WTC11 (cell line): ENCODE measurements at places on chromosomes 7 and 10.

- DNase-seq = no peak
Measured at GRCh38 chr7:24192691-24193090, 91.3 kb upstream of the NPY start.

GRCh38 chr10:78401624-78402367 is 368.1 kb downstream of the RPS24 start:
- DNase-seq = peak; percentile 27

DNA sequence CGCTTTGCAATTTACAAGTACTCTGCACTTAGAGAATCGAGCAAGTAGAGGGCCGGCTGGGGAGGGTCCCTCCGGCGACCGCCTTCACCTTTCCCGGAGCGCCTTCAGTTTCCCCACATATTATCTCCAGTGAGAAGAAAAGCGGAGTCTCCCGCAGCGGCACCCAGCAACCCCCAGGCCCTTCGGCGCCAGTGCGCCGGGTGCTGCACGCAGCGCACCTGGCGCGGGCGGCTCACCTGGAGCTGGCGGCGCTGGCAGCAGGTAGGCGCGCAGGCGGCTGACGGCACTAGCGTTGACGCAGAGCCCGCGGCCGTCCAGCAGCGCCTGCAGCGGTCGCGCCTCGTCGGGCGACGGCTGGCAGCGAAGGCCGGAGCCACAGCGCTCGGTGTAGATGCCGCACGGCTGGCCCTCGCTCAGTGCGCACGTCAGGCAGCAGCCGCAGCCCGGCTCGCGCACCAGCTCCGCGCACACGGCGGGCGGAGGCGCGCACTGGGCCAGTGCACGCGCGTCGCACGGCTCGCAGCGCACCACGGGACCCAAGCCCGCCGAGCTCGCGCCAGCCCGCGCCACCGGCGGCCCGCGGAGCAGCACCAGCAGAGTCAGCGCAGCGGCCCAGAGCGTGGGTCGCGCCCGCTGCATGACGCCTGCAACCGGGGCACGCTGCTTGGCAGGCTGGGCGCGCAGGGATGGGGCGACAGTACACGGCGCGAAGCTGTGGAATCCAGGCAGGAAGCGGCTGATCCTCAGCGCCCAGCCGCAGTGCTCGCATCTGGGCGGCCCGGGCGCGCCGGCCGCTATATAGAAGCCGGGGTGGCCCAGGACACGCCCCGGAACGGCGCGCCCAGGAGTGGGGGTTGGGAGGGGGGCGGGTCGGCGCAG is at the start of gene IGFBP3:
TSS of gene IGFBP3 (minus strand) at position 771 of the 879 bp plus-strand sequence. CDS start at position 639, 132 bp downstream.
- DNase-seq = peak; percentile 73

DNA sequence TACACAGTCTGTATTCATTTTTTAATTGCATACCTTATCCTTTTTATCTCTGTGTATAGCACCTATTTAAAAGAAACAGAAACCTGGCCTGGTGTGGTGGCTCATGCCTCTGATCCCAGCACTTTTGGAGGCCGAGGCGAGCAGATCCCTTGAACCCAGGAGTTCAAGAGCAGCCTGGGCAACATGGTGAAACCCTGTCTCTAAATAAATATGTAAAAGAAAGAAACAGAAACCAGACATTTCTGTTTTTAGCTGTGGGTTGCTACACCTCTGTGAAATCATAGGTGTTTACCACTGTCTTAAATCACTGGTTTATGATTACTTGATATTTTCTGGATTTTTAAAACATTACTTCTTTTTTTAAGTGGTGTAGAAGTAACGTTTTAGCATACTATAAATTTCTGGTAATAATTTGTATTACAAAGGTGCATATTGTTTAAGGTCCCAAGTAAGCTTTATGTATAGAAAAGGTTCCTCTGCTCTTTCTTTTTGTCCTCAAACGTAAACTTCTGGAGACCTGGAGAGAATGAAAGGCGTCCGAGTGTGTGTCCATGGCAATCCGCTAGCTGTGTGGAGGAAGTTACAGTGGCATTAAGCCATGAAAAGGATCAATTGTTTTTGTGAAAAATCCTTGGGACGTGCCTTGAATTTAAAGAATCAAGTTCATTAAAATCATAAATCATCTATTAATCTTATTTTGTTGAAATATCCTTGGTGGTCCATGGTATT is 41.1 kb downstream of the PTPRZ1 start:
- DNase-seq = no peak

- DNase-seq = peak; percentile 7
Measured at GRCh38 chr7:1608318-1608717, 38.5 kb upstream of the PSMG3 start.

DNA sequence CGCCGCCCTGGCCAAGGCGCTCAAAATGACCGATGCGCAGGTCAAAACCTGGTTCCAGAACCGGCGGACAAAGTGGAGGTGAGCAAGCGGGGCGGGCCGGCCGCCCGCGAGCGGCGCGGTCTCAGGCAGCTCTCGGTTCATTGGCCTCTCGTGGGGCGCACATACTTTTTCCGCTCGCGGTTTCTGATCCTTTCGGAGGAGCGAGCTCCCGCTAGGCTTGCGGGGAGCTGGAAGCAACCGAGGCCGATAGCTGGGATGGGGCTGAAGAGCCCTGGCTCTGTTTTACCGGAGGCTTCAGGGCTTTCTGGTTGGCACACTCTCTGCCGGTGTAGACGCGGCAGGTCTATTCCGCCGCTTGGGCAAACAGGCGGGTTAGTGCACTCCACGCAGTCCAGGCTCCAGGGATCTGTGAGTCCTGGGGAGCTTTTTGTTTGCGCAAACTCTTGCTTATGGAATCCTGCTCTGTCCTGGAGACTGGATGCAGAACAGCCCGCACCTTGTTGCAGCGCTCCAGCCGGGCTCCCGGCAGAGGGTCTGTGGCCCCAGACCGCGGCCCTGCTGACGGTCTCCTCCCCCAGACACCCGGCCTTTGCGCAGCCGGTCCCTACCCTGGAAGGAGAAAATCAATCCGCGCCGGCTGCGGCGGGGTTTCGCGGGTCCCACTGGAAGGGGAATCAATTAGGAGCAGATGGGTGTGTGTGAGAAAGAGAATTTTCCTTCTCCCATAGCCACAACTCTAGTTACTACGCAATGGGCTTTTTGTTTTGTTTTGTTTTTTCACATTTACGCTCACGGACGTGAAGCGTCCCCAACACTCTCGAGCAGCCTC is 3.4 kb downstream of the TLX1 start:
- no peak for DNase-seq

GRCh38 chr10:18359812-18360211 is 219.6 kb downstream of the CACNB2 start:
- no peak for DNase-seq

- DNase-seq = no peak
Measured at GRCh38 chr7:80781561-80781979, 137.3 kb downstream of the SEMA3C start.

DNA sequence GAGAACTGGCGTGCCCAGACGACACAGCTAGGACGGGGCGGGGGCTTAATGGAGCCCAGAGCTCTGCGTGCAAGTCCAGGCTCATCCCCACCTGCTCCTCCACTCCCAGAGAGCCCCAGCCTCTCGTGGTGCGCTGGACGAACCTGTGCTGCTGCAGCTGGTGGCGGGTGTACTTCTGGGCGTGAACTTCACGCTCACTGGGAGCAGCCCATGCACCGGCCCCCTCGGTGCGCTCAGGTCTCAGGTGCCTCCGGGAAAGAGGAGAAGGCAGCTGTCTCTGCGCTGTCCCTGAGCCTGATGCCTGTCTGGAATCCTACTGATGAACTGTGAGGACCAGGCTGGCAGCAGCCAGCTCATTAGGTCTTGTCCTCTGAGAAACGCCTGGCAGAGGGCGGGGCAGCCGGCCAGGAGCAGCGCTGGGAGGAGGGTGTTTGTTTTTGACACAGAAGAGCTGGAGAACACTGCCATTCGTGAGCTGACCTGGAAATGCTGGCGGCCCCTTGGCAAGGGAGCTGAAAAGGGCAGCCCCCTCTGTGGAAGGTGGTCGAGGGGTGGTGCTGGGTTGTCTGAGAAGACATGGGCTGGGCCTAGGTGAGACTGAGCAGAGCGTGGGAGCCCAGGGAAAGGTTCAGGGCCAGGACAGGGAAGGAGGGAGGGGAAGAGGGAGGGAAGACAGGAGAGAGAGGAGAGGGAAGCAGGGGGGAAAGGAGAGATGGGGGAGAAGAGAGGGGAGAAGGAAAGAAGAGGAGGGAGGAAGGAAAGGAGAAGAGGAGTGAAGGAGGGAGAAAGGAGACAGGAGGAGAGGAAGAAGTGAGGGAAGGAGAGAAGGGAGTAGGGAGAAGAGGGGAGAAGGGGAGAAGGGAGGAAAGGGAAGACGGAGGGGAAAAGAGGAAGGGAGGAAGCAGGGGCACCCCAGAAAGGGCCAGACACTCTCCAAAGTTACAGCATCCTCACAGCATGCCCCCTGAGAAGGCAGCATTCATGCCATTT is 53.5 kb upstream of the TNS3 start:
- peak; percentile 40 for DNase-seq

DNA sequence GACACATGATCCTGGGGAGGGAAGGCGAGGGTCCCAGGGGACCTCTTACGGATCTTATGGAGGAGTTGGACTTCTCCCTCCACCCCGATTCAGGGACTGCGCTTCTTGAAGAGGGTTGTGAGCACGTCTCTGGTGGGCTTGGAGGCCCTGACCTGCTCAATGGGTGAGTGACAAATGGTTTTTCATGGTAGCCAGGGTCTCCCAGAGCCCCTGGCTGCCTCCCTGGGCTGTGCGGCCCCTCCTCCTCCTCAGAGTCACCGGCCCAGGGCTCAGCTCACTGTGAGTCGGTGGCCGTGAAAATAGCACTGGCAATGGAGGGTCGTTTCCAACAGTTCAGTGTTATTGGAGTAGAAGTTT is 26.6 kb downstream of the INPP5A start:
- no peak for DNase-seq

- no peak for DNase-seq
Measured at GRCh38 chr7:115662120-115662519, 368.4 kb downstream of the TFEC start.

GRCh38 chr7:86407291-86407690 is 236.4 kb upstream of the GRM3 start:
- no peak for DNase-seq

DNA sequence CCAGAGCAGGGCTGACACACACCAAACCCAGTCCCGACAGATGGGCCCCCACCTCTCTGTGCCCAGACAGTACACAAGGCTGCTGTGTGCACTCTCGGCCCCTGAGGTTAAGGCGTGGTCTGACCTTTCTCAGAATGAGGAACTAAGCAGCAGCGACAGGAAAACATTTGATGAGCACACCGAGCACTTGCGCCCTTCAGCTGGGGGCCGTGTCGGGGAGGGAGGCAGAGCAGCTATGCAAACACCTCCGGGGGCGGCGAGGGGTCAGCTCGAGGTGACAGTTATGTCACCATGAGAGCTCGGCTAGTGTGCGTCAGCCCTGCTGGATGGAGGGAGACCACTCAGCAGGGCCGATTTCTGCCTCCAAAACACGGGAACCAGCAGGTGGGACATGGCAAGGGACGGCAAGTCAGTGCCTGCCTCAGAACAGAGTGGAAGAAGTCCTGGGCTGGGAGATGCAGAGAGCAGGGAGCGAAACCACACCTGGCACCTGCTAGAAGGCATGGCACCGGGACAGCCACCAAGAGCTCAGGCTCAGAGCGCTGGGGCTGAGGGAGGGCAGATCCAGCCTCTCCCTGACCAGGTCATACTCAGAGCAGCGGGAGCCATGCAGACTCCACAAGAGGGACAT is 57.4 kb downstream of the CHST15 start:
- no peak for DNase-seq

- no peak for DNase-seq
Measured at GRCh38 chr10:131774681-131775085, 126.1 kb upstream of the PPP2R2D start.

- DNase-seq = peak; percentile 24
Measured at GRCh38 chr7:99597762-99598501, at the start of gene TMEM225B. Gene TMEM225B (plus strand): TSS chr7:99598267. CDS start chr7:99604389, 6,122 bp downstream.

DNA sequence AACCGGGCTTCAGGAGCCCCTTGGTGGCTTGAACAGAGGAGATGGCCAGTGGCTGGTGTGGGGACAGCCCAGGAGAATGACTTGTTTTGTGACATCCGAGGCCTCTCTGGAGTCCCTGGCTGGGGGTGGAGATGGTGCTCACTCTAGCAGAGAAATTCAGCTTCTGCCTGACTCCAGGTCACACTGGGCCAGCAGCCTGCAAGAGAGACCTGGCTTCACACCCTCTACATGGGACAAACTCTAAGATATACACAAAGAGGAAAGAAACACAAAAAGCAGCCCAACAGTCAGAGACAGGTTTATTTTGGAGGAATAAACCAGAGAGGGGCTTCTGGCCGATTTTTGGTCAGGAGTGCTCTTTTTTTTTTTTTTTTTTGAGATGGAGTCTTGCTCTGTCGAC is 132.8 kb downstream of the ELFN1 start:
- no peak for DNase-seq

DNA sequence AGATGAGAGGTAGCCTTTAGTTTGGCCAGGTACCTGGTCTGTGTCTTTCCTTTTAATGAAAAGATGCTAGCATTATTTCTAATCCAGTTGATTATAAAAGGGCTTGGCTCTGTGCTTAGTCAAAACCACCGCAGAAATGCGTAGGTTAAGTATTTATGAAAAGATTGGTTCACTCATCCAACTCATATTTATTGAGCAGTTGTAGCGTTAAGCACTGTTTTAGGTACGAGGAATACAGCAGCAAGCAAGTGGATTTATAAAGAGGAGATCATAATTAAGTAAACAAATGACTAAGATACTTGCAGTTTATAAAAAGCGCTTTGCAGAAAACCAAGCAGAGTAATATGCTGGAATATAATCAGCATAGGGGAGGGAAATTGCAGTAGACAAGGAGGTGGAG is 129.8 kb downstream of the PPP1R17 start:
- DNase-seq = no peak

DNA sequence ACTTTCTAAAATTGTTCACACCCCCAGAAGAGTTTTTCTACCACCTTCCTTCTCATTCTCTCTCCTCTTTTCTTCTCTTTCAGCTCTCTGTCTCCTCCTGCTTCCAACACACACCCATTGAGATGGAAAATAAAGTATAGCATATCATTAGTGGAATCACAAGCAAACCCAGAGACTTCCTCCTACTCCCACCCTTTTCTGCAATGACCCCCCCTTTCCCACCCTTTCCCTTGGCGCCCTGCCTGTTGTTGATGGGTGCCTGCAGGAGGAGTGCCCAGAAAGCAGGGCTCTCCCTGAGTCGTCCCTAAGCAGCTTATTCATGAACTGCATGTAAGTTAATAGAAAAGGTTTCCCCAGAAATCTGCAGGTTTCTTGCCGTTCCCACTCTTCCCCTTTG is 300.0 kb downstream of the PLXNA4 start:
- DNase-seq = no peak

GRCh38 chr10:131960631-131961046 is 21.1 kb downstream of the BNIP3 start:
- no peak for DNase-seq
